ENCODE measurements at places on chromosomes 16 and 17. TPM values are rescaled to one million over a fixed set of nuclear protein-coding genes. Genes with fewer than 3 reads are reported as not detected.

The SMTNL2 gene
- total RNA-seq = not detected

The SPAG5 gene
- 60.8 TPM for total RNA-seq

The APRT gene
- total RNA-seq = 41.7 TPM

The TMEM100 gene
- total RNA-seq = 0.36 TPM

The CCNF gene
- total RNA-seq = 19.2 TPM

The TSNAXIP1 gene
- total RNA-seq = 0.72 TPM

The NEUROD2 gene
- not detected for total RNA-seq

The SPN gene
- total RNA-seq = not detected

The CCL17 gene
- not detected for total RNA-seq

The TBC1D3I gene
- not detected for total RNA-seq

The NPIPA7 gene
- not detected for total RNA-seq

The PKMYT1 gene
- total RNA-seq = 2.8 TPM

The SEPTIN12 gene
- total RNA-seq = not detected

The MT1G gene
- total RNA-seq = not detected

The LDHD gene
- total RNA-seq = not detected

The ADAD2 gene
- total RNA-seq = not detected

The KRT31 gene
- total RNA-seq = not detected

The HLF gene
- not detected for total RNA-seq

The TTYH2 gene
- total RNA-seq = 2.3 TPM

The ZPBP2 gene
- not detected for total RNA-seq
